ENCODE measurements at places on chromosomes 13 and 19.

GRCh38 chr13:90773681-90774080, 573.8 kb upstream of the MIR17HG start:
- no peak for DNase-seq

DNA sequence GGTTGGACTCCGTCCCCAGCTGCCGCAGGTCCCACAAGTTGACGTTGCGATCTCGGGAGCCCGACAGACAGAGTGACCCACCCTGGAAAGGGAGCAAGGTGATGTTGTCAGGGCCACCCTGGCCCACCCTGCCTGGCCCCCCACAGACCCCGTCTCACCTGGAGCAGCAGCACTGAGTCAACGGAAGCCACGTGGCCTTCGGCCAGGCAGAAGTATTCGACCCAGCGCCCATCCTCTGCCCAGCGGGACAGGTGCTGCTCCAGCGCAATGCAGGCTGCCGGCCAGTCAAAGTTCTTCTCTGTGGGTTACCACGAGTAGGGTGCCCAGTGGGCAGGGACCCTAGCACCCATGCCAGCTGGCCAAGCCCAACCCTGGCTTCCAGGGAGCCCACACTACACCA, 1.8 kb downstream of the FBXW9 start:
- DNase-seq: no peak

GRCh38 chr13:102395174-102395573, 6.7 kb downstream of the FGF14 start:
- no peak for DNase-seq

GRCh38 chr19:48737360-48737998, 2.9 kb downstream of the RASIP1 start:
- DNase-seq: no peak

DNA sequence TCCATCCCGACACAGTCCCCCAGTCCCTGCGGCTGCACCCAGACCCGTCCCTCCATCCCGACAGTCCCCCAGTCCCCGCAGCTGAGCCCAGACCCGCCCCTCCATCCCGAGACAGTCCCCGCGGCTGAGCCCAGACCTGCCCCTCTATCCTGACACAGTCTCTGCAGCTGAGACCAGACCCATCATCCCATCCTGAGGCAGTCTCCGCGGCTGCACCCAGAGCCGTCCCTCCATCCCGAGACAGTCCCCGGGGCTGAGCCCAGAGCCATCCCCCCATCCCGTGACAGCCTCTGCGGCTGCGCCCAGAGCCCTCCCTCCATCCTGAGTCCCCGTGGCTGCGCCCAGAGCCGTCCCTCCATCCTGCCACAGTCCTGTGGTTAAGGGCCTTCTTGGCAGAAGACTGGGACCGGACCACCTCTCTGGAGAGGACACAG, 28.8 kb upstream of the TMEM255B start:
- DNase-seq: no peak

GRCh38 chr13:48950501-48950875, 25.2 kb upstream of the FNDC3A start:
- peak; percentile 52 for DNase-seq

DNA sequence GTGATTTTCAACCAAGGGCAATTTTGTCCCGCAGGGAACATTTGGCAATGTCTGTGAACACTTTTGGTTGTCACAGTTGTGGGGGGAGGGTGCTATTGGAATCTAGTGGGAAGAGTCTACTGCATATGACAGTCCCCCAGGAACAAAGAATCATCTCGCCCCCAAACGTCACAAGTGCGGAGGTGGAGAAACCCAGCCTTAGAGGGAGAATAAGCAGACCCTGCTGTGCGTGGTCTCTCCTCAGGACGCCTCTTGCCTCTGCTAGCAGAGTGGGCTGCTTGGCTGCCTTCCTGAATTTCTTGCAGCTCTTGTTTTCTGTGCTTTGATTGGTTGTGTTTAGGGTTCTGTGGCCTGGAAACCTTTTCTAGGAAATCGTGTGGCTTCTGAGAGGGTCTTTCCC, 42.5 kb downstream of the NFIX start:
- DNase-seq: no peak

- DNase-seq: no peak
These were observed 317.7 kb upstream of the OBI1 start for GRCh38 chr13:78976696-78977095.

GRCh38 chr19:49437231-49437630, 4.1 kb downstream of the SLC17A7 start:
- no peak for DNase-seq

DNA sequence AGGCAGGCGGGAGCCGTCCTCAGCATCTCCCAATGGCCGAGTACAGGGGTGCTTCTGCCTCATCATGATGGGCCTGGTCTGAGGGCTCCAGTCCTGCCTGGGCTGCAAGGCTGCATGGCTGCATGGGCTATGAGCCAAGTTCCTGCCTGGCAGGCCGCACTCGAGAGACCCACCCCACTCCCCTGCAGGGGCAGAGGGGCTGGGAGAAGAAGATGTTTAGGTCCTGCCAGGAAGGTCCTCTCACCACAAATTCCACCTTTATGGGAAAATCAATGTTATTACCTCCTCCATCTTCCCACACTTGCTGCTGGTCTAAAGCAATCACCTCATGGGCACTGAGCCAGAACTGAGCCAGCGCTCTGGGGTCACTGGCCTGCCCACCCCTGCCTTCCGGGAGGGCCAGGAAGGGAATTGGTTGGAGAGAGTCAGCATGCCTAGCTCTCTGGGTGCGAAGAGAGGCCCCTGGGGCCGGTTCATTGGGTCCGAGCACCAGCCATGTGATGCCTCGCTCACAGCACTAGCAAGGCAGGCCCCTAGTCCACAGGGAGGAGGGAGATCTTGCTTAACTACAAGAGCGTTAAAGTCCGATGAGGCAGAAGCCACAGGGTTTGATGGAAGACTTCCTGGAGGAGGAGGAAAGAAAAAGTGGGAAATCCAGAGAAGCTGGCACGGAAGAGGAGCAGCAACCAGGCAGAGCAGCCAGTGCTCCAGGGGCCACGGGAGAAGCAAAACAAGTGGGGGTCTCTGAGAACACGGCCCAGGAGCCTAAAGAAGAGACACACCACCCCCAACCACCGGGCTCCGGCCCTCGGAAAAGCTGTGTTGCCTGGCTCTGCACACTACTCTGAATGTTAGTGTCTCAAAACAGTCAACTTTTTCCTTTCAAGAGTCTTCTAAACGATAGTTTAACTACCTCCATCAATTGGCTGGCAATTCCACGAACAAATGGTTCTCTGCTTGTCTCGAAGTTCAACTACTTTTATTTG, 63.1 kb downstream of the CEBPG start:
- DNase-seq: no peak

DNA sequence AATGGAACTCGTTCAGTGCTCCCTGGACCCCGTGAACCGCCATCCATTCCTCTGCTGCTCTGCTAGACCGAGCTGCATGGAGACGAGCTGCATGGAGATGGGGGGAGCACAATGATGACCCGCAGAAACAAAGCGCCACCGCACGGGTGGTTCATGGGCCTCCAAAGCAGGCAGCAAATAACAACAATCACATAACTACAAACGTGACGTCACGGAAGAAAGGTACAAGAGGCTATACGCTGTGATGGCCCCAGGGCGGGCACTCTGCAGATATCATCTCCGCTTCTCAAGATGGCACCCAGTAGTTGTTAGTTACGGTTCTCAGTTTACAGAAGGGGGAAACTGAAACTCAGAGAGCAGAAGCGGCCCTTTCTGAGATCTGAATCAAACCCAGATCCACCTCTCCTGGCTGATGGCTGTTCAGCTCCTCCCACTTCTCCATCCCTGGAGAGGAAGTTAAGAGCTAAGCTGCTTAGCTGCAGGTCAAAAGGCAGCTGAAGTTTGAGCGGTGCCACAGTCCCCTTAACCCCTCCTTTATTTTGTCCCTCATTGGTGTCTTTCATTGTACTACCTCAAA, 1.7 kb downstream of the ATP13A1 start:
- DNase-seq: no peak

DNA sequence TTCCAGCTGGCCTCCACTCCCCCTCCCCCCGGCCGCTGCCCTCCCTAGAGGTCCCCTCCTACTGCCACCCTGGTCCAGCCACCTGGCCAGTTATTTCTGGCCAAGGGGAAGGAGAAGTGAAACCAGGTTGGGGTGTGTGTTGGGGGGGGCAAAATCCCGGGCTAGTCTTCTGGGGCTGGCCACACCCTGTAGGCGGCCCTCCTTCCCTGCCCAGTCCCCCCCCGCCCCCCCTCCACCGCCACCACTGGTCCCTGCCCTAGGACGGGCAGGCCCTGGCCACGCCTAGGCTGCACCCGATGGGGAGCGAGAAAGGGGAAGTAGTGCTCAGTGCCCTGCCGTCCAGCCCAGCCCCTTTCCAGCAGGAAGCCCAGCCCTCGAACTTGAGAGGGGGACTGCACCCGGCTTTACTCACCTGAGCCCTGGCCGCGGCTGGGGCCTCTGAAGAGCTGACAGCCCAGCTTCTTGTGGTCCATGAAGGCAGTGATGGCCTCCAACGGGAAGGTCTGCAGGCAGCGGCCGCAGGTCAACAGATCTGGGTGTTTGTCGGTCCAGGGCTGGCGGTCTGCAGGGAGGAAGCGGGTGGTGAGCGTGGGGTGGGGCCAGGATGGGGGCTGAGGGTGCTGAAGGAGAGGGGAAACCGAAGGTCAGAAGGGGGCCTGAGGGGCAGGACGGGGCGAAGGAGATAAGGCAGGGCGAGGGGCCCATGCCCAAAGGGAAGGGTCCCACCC, 813 bp downstream of the ZNF296 start:
- no peak for DNase-seq

- no peak for DNase-seq
These were observed 17.5 kb downstream of the ZC3H13 start for GRCh38 chr13:46035066-46035465.

- no peak for DNase-seq
These were observed 32.2 kb downstream of the FRY start for GRCh38 chr13:32063619-32064233.

DNA sequence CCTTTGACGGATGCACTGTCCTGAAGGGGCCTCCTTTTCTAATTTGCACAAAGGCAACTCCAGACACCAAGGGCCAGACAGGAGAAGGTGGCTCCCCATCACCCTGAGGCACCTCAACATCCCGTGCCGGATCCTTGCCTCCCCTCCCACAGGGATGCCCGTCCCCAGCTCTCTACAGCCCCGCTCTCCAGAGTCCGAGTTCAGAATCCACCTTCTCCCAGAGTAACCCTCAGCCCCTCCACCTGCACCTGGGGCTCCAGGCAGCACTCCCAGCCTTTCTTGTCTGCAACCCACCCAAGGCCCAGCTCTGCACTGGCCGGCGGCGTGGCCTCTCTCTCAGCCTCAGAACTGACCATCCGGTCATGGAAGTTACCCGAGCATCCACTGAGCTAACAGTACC, 4.8 kb downstream of the NDUFB7 start:
- DNase-seq: no peak

- no peak for DNase-seq
These were observed 616.2 kb upstream of the SPRY2 start for GRCh38 chr13:80957019-80957655.

- DNase-seq: no peak
These were observed 11.1 kb upstream of the ATP12A start for GRCh38 chr13:24668955-24669582.

DNA sequence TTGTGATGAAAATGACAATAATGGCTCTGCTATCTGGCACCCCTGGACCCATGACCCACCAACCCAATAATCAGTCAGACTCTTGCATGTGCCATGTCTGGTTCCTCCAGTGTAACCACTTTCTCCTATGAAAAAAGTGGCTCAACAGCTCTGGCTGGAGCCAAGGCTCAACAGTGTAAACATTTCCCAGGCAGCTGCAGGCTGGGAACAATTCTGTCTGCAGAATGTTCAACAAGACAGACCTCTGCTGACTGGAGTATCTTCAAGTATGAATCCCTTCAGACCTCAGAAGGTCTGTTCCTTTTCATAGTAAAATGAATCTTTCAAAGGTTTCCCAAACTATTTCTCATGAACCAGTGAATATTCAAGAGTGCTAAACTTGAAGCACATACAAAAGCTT, 410.1 kb upstream of the HTR2A start:
- DNase-seq: no peak

GRCh38 chr19:28210886-28211285, 1002.1 kb downstream of the UQCRFS1 start:
- no peak for DNase-seq

- no peak for DNase-seq
These were observed 22.2 kb downstream of the ZNF701 start for GRCh38 chr19:52592301-52592700.

GRCh38 chr19:49017041-49017665, at the start of gene LHB:
TSS of gene LHB (minus strand) at chr19:49017091. CDS start at chr19:49017081, 10 bp downstream.
- no peak for DNase-seq

GRCh38 chr13:28429685-28430290, 65.1 kb downstream of the FLT1 start:
- DNase-seq: no peak

DNA sequence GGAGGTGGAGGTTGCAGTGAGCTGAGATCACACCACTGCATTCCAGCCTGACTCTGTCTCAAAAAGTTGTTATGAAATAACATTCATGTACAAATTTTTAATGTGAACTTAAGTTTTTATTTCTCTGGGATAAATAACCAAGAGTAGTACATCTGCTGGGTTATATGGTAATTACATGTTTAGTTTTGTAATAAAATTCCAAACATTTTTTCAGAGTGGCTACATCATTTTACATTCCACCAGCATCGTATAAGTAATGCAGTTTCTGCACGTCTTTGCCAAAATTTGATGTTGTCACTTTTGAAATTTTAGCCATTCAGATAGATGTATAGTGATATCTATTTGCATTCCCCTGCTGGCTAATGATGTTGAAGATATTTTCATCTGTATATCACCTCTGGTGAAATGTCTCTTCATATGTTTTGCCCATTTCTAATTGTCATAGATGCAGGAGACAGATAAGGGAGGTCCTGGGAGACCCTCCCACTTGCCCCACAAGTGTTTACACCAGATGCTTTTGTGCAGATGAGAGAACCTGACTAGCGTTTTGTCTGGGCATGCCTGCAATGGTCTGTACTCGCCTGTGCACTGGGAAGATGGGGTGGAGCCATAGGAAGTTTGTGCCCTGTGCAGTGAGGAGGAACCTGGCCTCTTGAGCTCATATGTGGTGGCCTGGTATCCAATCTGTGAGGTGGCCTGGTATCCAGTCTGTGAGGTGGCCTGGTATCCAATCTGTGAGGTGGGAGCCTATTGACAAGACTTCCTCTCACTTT, 12.7 kb upstream of the KBTBD6 start:
- DNase-seq: peak; percentile 72

DNA sequence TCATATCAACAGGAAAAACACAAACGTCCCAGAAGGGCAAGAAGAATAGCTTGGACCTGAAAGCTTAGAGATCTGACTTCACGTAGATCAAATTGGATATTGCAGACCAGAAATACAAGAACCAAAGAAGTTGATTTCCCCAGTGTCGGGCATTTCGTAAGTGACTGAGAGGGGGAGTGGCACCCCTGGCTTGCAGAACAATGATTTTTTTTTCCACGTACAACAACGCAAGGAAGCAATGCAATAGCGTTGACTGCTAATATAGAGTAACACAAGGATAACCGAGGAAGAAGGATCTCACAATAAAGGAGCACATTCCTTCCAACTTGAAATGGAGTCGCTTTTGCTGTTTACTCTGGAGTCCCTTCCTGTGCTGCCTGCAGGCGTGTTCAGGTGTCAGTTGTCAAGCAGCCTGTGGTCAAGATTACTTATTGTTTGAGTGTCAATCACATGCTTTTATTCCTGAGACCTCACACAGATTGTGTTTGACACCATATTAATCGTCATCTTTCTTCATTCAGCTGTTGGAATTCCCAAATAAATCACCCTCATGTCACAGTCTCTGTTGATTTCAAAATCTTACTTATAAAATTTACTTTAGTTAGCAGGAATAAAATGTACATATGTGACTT, 139.4 kb downstream of the FREM2 start:
- no peak for DNase-seq
